Stimulated activated CD4-positive, alpha-beta T cell treated with anti-CD3 and anti-CD28 coated beads, TNF-alpha, amount 100 ng/mL, for 1 hour (primary cell): ENCODE measurements at places on chromosomes 6 and 20.

DNA sequence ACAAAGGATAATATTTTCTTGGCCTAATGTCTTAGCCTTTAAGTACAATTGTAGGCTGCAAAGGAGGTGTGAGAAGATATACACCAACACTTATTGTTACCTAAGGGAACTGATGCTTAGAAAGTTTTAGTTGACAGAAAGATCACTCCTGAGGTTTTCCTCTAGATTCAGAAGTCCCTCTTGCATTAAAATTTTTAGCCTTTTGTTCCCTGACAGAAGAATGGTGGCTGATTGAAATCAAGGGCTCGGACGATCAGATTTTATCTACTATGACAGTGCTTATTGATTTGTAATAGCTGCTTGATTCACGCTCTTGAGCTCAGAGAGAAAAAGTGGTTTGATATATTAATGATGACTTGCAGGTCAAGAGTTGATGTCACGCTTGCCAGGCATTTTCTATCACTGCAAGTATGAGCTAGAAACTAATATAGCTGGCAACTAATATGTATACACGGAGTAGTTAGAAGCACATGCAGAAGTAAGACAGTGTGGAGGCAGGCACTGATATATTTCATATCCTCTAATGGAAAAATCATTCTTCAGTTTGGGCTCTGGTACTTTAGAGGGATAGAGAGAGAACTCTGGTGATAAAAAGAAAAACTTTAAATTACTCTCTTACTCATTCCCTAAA lies 246.6 kb upstream of the ID4 start:
- DNase-seq = no peak

DNA sequence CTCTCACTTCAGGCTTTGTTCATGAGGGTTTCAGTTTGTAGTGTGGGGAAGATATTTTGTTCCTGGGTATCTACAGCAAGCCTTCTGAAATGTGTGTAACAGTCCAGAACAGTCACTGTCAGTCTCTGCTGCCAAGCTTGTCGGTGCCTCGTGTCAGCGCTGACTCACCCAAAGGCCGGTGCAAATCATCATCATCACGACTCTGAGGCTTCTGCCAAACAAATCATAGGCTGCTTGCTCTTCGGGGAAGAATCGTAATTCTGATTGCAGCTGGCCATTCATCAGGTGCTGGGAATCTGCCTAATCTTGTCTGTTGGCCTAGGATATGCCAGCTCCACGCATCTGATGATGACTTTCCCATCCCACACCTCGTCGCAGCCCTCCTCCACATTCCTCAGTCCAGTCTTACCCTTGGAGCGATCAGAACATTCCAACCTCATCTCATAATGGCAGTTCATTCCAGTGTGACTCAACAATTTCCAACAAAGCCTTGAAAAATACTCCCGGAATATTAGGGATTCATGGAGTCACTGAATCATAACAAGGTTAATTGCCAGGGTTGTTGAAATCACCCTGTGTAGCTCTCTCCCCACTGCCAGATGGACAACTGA lies 40.9 kb downstream of the ALDH8A1 start:
- DNase-seq = no peak

DNA sequence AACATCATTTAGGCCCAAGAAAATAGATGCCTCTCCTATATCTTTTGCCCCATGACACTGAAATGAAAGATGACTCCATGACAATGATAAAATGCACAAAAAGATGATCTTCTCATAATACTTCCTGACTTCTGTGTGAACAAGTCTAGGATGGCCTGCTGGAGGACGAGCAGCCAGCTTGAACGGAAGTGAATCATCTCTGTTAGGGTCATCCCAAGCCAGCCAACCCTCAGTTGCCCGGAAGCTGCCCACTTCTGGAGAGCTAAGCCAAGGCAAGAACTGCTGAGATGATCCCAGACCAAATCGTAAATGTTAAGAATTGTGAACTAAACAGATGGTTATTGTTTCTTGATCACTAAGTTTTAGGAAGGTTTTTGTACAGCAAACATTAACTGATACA lies 249.7 kb upstream of the HS3ST5 start:
- no peak for DNase-seq

GRCh38 chr20:1941226-1941625 lies 46.0 kb downstream of the SIRPA start:
- DNase-seq = no peak

DNA sequence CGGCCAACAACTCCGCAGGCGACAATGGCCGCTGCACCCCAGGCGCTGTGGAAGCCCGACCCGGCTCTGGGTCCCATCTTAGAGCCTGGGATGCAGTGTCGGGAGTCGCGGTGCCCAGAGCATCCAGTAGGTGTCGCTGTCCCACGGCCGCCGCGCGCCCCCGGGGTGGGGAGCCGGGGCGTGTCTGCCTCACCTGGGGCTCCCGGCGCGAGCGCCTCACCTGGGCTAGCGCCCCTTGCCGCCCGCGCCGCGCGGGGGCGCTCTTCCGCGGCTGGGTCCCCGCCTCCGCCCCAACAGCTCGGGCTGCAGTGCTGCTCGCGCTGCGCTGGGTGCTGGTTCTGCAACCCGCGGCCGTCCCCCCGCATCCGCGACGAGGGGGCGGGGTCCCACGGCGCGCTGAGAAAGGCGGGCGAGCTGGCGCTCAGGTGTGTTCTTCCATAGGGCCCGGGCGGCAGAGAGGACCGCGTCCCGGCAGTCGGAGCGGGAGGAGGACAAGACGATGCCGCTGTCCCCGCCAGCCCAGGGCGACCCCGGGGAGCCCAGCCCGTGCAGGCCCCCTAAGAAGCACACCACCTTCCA lies at the start of gene CRYBG1:
Gene CRYBG1, plus strand, starts transcription at position 308 of the 579 bp plus-strand sequence. Its CDS starts 192 bp downstream, at position 500.
- DNase-seq = no peak

GRCh38 chr6:108944707-108945680 lies 96.8 kb downstream of the ARMC2 start:
- DNase-seq = no peak

DNA sequence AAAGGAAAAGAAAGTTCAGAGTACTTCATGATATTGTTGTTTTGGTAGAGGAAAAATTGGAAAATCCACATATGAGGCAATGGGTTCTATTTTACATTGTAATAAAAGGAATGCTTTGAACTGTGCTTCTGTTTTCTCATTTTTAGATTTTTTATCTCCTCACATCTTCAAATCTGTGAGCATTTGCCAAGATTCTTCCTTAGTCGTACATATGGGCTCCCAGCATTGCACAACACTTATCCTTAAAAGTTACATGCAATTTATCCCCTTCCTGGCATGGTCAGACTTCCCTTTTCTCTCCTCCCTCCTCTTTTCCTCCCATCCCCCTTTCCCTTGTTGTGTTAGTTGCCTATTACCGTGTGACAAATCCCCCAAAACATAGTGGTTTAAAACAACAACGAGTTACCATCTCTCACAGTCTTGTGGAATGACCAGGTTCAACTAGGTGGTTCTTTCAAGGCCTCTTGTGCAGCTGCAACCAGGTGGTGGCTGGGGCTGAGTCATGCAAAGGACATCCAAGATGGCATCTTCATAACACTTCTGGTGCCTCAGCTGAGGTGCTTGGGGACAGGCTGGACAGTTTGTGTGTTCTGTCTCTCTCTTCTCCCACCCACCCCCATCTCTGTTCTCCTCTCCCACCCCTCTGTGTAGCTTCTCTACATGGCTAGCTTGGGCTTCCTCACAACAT lies 68.7 kb downstream of the TXNDC5 start:
- no peak for DNase-seq
